ENCODE measurements at places on chromosomes 11 and 22.

DNA sequence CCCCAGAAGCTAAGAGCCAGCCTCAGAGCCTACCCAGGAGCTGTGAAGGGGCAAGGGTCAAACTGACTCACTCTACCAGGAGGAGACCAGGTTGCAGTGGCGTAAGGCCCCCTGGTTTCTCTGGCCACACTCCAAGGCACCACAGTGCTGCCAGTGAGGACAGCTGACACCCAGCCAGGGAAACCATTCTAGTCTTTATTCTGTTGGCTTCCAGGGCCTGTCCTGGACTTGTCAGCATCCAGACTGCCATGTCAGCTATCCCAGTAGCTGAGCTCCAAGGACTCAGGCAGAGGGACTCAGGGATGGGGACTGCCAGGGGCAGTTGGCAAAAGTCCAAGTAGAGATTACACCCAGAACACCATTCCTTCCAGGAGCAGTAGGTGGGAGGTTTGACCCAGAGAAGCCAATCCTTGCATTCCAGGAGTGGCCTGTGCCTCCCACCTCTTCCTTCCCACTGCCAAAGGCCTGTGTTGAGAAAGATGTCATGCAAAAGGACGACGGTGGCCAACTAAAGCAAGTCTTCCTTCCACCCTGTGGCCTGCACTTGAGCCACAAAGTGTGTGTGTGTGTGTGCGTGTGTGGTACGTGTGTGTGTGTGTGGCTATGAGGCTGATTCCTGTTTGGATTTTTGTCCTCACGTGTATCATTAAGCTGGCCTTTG, 3.6 kb upstream of the MAPK8IP1 start:
- DNase-seq = no peak

DNA sequence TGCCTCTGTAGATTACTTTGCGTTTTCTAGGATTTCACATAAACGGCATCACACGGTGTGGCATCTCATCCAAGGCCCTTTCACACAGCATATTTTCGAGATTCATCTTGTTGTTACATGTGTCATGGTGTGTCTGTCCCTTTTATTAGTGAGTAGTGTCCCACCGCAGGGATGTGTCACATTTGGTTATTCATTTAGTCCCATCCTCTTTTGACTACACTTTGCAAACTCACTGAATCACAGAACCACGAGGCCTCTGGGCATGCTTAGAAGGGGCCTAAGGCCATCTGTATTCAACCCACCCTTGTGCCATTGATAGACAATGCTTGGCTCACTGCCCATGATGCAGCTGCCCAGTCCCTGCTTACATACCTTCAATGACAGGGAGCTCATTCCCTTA, 4.2 kb upstream of the RAC2 start:
- DNase-seq = no peak

- no peak for DNase-seq
Observed at GRCh38 chr11:104624021-104624420, 274.2 kb downstream of the CASP12 start.

DNA sequence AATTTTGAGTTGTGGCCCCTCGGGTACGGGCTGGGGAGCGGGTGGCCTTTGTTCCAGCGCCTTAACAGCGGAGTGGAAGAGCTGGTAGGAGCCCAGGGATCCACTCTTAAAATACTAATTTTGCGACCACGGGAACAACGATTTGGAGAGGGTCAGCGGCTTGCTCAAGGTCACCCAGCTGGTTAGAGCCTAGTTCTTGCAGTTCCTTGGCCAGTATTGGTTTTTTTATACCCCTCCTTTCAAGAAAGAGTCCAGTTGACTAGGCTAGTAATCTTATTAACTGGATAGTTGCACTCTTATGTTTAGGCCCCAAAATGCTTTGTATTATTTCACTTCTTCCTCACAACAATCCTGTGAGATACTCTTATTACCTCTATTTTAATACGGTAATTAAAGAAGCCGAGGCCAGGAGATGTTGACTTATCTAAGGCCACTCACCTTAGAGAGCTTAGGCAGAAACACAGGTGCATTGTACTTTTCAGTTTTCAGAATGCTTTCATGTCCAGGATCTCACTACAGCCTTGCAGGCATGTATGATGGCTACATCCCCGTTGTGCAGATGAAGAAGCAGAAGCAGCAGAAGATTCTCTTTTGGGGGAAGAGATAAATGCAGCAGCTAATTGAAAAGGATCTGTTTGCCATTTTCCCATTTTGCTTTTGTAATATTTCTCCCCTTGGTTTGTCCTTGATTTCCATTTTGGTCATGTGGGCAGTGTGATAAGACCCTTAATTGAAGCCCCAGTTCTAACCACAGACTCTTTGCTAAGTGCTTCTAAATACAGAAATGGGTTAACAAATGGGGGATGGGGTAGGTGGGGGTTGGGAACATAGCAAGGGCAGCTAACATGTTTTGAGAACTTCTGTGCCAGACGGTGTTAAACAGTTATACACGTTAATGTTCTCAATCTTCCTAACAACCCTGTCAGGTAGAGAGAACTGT, 1.4 kb downstream of the SREBF2 start:
- DNase-seq = no peak

- no peak for DNase-seq
Observed at GRCh38 chr11:61773356-61773755, 19.0 kb downstream of the TMEM258 start.

DNA sequence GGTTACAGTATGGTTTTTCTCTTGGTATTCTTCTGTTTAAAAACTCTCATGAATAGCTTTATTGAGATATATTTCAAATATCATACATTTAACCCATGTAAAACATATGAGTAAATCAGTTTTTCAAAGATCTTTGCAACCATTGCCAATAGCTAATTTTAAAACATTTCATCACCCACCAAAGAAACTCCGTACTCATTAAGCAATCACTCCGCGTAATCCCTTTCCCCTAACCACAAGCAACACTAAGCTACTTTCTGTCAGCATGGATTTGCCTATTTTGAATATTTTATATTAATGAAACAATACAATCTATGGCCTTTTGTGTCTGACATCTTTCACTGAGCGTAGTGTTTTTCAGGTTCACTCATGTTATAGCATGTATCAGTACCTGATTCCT, 697.9 kb upstream of the ANO5 start:
- no peak for DNase-seq

GRCh38 chr11:83007909-83008580, 63.7 kb downstream of the RAB30 start:
- no peak for DNase-seq

DNA sequence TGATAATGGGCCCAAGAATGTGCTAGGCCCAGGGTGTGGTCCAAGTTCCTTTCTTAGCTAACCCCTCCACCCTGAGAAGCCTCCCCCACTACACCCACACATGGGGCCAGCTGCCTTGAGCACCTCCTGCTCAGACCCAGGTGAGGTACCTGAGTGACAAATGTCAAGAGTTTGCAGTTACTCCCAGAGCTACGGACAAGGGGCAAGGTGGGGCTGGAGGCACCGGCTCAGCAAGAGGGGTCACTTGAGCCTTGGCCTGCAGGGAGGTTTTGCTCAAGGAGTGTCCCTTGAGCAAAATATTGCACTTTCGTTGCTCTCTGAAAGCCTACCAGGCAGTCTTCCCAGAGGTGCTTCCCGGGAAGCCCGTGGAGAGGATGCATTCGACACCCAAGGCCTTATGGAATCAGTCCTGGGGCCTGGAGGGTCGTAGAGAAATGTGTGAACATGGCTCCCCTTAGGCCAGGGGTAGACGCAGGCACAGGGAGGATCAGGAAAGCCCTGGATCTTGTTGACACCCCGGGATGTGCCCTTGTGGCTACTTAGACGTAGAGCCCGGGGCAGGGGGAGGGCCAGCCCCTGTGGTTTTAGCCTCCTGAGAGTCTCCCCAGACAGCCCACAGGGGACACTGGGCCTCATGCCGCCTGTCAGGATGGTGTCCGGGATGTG, 114.2 kb downstream of the KCNQ1 start:
- no peak for DNase-seq

- DNase-seq = no peak
Observed at GRCh38 chr11:134759855-134760254, 347.8 kb upstream of the B3GAT1 start.

DNA sequence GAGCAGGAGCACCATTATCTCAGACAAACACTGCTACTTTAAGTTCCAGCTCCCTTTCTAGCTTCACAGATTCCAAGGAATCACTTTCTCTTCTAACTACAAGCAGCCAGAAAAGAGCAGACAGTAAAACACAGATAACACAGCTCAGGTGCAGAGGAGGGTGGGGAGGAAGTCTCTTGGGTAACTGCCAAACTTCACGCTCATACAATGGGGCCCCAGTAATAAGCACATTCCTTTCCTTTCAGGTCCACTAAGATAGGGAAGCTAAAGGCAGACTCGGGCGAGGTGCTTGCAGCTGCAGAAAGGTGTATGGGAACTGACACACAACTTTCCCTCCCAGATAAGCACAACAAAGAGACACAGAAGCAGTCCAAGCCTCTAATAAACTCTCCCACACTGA, 69.2 kb upstream of the OR9G4 start:
- no peak for DNase-seq

DNA sequence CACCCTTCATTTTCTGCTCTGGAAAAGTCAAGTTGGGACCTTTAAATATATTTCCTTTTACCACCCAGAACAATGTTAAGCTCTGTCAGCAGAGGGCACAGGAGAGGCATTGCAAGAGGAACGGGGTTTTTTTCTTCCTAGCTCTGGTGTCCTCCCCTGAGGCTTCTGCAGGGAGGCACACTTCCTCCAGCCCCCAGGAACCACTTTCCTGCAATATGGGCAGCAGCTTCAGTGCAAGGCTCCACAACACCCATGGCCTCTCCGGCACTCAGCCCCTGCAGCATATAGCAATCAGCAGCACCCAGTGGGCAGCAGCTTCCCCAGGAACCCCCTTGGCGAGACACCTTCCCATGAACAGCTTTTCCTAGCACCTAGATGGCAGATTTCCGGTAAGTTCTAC, 101.4 kb downstream of the SYT9 start:
- no peak for DNase-seq

DNA sequence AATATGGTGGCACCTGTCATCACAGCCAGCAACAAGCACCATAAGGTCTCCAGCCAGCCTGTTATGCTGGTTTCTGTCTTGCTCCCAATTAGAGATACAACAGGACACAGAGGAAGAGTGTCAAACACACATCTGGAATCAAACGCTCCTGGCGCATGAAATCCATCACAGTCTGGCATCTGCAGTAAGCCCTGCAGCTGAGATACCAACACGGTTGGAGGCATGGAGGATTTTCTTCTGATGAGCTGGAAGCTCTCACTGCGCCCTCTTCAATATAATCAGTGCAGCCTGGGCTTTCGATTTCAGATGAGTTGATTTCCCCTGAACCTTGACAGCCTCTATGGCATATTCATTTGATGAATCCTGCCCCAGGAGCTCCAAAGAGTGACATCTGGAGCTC, 27.8 kb upstream of the CARS1 start:
- DNase-seq = no peak

DNA sequence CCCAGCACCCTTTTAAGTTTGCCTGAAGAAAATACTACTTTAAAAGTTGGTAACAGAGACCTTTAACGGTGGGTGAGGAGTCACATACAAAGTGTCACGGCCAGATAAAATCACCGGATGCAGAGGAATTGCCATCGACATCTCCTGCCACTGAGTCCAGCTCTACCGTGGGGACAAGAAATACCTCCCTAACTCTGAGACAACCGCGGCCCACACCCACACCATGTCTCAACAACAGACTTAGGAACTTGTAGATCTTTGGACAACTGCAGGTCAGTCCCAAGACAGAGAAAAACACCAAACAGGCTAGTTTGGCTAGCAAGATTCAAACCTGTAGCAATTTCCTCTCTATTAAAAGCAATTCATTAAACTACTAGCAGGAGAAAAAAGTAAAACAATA, 669 bp downstream of the ETS1 start:
- no peak for DNase-seq

- DNase-seq = no peak
Observed at GRCh38 chr11:124724979-124725718, 14.6 kb upstream of the NRGN start.

DNA sequence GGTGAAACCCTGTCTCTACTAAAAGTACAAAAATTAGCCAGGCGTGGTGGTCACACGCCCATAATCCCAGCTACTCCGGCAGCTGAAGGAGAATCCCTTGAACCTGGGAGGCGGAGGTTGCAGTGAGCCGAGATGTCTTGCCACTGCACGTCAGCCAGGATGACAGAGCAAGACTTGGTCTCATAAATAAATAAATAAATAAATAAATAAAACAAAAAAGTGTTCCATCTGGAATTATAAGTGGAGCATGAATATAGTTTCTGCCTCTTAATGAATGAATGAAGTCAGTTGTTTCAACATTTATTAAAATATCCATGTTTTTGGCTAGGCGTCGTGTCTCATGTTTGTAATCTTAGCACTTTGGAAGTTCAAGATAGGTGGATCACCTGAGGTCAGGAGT, 27.1 kb downstream of the MRPL48 start:
- DNase-seq = no peak

DNA sequence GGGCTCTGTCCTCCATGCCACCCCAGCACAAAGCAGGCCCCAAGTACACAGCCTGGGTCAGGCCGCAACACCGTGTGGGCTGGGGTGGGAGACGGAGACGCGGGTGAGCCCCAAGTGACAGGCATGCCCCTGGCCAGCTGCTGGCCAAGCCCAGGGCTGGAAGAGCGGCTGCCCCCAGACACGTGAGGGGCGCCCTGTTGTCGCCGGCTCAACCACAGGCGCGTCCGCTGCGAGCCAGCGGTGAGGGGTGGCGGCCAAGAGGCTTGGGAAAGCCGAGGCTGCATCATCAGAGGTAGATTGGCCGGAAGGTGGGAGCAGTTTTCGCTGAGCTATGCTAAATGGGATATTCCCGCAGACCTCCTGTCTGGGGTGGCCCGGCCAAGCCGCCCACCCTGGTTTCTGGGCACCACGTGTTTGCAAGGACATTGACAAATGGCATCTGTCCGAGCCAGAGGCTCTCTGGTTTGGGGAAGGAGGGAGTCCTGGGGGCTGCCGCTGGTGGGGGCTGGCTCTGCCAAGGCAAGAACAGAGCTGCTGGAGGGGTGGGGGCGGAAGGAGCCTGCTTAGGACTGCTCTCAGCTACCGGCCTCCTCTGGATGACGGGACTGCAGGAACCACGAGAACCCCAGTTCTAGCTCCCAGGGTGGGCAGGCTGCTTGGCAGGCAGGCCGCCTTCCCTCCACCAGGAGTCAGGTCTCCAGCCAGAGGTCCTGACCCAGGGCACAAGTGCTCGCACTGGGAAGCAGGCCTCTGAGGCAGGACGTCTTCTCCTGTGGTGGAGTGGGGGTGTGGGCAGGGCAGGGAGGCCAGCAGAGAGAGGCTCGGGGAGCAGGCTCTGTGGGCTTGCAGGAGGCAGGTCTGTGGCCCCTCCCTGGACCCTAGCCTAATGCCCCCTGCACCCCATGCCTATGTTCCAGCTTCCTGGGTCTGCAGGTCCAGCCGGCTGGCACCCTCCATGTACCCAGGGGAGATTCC, 552 bp downstream of the PRR33 start:
- DNase-seq = no peak

- DNase-seq = no peak
Observed at GRCh38 chr11:15815246-15816195, 540.8 kb downstream of the SOX6 start.
